Fibroblast of skin of right quadriceps (primary cell): ENCODE measurements at places on chromosomes 6 and 20.
A peak's percentile ranks its signal among the peaks of the same experiment; 100 is the strongest.

DNA sequence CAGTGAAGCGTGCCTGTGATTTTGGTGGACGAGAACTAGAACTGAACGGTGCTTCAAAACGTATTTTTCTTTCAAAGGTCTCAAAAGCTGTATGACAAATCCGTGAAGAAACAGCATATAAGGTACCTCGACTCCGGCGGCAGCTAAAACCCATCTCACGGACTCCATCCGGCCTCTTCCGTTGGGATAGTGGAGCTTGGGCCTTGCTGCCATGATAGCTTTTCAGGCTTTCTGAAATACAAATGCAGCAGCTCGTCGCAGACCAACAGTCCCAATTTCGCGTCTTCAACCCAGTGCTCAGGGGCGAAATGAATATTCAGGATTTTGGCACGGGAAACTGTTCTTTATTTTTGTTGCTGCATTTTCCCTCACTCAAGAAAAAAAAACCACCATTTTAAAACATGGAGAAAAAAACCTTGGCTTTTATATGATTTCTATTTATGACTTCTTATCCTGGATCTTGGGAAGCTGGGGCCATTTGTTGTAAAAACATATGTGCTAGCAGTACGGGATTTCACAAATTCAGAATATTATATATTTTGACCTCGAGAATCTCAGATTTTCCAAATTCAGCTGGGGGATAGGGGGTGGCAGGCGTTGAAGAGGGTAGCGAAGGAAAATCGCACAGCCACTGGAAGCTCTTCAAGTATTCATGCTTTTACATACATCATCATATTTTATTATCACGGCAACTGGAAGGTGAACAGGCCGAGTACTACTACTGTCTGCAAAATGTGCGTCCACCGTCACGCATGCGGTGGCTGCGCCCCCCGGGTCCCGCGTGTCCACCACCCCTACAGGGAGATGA, 849 bp downstream of the GSTA4 start:
- peak; percentile 57 for DNase-seq

DNA sequence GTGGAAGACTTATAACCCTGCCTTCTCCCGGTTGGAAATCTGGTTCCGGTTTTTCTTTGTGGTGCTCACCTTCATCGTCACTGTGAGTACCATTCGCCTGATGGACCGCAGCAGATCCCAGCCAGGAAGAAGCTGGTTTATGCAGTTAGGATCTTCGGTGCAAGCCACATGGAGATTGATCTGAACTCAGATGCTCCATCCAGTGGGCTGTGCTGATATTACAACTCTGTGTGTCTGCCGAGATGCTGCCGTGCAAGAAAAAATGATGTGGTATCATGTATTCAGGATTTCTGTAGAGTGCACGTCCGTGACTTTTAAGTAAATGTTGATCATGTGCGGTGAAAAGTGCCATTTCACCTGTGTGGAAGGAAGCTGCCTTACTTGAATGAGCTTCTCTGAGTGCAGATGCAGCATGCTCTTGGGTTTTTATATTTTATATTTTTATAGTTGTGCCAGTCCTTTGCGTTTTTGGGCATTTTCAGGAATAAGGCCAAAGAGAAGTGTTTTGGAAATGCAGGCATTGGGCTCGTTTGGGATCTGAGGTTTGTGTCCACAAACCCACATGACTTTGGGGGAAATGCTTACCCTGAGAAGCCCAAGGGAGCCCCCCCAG, 39.2 kb downstream of the DYNLT1 start:
- DNase-seq = peak; percentile 72

GRCh38 chr6:165616116-165616515, 46.9 kb downstream of the PDE10A start:
- peak; percentile 40 for DNase-seq

DNA sequence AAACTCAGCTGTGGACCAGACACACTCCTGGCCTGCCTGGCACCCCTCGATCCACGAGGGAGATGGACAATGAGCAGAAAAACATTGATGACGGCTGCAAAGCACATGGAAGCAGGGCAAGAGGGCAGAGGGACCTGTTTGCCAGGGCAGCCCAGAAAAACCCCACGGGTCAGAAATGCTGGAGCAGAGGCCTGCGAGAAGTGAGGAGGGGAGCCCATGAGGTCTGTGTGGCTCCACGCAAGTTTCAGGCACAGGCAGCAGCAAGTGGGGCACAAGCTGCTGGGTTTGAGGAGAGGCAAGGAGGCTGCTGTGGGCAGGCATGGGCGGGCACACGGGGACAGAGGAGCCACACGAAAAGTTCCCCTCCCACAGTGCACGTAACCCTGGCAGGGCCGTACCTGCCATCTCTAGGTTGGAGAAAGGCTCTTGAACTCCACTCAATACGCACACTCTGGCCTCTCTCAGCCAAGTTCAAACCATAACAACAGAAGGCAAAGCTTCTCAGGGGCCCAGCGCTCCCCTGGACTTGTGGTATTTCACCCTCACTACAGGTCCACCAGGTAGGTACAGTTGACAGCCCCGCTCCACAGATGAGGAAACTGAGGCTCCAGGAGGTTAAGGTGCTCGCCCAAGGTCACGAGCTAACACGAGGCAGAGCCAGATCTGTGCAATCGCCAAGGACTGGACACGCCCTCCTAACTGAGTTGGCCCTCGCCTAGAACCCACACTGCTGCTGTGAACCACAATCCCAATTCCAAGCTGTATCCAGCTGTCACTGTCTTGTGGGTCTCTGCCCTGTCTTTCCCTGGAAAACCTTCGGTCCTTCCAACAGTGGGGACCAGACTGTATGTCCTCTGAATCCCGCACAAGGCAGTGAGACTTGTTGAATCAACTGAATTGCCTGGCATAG, 108.2 kb downstream of the NOL4L start:
- no peak for DNase-seq

DNA sequence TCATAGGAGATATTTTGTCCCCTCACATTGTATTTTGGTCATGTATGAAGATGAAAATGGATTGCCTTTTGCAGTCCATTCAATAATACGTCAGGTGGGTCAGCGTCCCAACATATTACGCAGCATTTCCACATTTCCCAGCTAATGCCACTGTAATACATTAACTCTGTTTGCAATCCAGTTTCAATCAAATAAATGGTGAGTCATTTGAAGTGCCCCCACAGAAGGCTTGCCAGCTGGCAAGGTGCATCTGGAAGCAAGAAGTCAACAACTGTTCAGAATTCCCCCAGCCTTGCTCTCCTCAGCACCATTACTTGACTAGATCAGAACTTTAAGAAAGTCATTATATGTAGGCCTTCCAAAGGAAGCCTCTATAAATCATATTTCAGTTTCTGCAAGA, 50.4 kb downstream of the PHACTR1 start:
- DNase-seq = no peak

DNA sequence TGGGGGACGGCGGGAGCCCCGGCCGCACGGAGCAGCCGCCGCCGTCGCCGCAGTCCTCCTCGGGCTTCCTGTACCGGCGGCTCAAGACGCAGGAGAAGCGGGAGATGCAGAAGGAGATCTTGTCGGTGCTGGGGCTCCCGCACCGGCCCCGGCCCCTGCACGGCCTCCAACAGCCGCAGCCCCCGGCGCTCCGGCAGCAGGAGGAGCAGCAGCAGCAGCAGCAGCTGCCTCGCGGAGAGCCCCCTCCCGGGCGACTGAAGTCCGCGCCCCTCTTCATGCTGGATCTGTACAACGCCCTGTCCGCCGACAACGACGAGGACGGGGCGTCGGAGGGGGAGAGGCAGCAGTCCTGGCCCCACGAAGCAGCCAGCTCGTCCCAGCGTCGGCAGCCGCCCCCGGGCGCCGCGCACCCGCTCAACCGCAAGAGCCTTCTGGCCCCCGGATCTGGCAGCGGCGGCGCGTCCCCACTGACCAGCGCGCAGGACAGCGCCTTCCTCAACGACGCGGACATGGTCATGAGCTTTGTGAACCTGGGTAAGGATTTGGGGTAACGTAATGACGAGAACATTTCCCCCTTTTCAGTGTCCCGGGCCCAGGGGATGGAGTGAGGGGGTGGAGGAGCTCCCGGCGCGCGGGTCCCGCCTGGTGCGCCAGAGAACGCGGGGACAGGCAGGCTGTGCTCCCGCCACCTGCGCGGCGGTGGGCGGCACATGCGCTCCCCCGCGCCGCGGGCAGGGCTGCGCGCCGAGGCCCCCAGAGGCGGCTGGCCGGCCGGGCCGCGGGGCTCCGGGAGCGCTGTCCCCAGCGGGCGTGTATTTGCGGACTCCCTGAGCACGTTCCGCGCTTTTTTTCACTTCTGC, 1.4 kb downstream of the BMP6 start:
- DNase-seq = no peak
